Nucleus accumbens (tissue), 56 donors: ENCODE measurements at places on chromosomes 5 and 9.

DNA sequence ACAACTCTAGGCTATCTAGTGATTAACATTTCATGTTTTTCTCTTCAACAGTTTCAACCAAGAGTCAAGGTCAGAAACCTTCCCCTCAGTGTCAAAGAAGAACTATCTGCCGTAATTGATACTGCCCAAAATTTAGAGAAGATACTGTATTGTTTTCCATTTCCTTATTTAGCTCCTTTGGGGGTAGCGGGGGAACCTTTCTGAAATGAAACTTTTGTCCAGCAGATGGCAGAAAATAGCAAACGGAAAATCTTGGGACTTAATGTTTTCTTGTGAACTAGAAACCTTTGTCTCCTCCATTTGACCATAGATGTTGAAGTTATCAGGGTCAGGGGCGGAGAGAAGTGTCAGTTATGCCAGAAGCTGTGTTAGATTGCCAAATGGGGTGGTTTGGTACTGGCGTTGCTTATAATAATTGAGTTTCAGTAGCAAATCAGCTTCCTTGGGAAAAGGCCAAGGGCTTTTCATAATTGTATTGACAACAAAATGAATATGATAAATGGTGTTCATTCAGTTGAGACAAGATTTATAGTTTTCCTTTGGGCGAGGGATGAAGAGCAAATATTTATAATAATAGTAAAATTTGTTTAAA lies 101.7 kb upstream of the TLX3 start:
- DNase-seq = no peak

GRCh38 chr5:139374909-139375308 lies 8.2 kb downstream of the SLC23A1 start:
- no peak for DNase-seq

- DNase-seq = no peak
Observed at GRCh38 chr5:63555874-63556273, 406.4 kb downstream of the HTR1A start.

- DNase-seq = no peak
Observed at GRCh38 chr5:124824637-124825158, 78.3 kb upstream of the ZNF608 start.

GRCh38 chr5:74020503-74020902 lies 394.5 kb downstream of the ARHGEF28 start:
- no peak for DNase-seq

GRCh38 chr5:78507531-78507930 lies 141.0 kb downstream of the LHFPL2 start:
- DNase-seq = no peak

DNA sequence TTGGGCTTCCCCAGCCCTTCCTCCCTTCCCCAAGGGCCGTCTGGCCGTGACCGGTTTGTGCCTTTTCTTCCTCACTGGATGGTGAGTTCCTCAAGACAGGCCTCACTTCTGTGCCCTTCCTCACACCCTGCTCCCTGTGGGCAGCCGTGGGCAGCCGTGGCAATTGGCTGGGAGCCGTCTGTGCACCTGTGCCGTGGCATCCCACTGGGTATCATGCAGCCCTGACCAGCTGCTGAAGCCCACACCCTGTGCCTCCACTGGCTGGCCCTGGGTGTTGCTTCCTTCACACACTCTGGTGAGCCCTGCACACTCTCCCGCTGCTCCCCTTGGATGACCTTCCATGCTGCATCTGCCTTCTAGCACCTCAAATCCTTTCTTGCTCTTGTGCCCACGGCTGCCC lies 100.2 kb downstream of the COL5A1 start:
- DNase-seq = no peak

- DNase-seq = no peak
Observed at GRCh38 chr5:93993161-93993560, 251.8 kb upstream of the POU5F2 start.

GRCh38 chr9:76576344-76576743 lies 117.4 kb downstream of the GCNT1 start:
- no peak for DNase-seq

DNA sequence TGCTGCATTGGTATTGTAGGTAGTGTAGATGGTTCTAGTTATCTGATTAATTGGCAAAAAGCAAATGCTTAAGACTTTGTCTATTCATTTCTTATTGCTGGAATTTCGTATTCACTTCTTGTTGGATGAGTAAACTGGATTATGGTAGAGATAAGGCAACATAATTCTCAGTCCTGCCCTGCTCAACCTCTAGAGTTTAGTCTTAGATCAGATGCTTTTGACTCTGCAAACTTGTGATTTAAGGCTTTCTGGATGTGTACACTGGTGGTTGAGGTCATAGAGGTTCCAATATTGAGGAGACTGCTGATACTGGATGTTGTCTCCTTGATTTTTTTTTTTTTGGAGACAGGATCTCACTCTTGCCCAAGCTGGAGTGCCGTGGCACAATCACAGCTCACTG lies 35.0 kb downstream of the KIF2A start:
- DNase-seq = no peak

GRCh38 chr5:61245936-61246335 lies 83.7 kb upstream of the SMIM15 start:
- no peak for DNase-seq

GRCh38 chr5:568061-568781 lies 43.9 kb upstream of the CEP72 start:
- no peak for DNase-seq

DNA sequence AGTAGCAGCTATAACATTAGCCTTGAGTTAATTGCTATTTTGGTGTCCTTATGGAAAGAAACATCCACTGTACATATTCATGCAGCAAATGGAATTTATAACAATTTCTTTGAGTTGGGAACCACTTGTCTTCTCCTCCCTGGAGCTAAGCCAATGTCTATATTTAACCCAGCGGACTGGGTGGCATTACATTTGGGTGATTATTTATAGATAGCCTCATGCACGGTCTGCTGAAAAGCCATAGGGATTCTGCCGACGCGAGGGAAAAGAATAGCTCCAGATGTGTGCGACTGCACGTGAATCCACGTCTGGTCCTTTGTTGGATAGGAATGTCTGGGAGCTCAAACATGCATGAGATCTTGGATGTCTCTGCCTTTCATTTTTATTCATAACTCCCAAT lies 157.5 kb upstream of the BRINP1 start:
- no peak for DNase-seq

DNA sequence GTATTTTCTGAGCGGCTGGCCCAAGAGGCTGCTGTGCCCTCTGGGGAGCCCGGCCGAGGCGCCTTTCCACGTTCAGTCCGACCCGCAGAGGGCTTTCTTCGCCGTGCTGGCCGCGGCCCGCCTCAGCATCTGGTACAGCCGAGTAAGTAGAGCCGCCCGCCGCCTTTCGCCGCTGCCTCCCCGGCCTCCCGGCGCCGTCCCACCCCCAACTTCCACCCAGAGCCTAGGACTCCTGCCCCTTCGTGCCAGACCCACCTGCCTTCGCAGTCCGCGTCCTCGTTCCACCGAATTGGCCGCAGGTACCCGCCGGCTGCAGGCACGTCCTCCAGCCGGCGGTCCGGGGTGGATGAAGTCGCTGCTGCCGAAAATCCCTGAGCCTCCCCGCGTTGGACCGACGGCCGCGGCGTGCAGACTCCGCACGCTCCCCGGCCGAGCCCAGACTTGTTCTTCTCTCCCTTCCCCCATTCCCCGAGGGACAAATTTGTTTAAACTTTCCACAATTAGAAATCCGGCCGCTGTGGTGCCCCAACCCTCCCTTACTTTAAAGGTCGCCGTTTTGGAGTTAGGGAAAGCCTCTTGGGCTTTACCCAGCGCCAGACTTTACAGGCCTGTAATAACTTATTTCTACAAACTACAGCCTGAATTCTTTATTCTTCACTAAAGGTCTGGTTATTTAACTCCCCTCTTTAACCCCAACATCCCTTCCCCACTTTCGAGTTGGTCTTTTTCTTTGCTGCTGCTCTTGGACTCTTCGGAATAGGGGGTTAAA lies 589 bp downstream of the RIC1 start:
- peak; percentile 43 for DNase-seq

DNA sequence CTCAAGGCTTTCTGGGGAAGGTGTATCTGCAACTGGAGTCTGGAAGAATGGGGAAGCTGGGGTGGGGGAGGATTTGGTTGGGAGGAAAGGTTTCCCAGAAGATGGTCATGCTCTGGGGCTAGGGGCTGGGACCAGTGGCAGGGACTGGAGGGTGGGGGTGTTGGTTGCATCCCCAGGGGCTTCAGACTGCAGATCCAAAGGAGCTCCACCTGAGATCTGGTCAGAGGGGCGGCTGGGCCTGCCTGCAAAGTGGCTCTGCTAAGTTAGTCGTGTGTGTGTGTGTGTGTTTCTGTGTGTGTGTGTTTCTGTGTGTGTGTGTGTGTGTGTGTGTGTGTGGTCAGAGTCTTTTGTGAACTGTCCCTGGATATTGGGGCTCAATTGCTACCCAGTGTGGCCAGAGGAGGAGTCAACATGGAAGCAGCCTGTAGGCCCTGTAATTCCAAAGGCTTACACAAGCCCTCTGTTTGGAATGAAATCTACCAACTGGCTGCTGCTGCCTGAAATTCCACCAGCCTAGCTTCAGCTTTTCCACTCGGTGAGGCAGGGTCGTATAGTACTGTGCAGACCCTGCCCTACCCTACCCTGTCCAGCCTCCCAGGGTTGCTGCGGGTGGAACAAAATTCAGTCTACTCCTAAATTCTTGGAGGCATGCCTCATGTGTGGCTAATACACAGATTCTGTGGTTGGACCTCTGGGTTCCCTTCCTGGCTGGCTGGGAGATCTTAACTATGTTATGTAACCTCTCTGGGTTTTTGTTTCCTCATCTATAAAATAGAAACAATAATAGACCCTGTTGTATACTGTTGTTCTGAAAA lies 12.5 kb upstream of the SYNPO start:
- no peak for DNase-seq

DNA sequence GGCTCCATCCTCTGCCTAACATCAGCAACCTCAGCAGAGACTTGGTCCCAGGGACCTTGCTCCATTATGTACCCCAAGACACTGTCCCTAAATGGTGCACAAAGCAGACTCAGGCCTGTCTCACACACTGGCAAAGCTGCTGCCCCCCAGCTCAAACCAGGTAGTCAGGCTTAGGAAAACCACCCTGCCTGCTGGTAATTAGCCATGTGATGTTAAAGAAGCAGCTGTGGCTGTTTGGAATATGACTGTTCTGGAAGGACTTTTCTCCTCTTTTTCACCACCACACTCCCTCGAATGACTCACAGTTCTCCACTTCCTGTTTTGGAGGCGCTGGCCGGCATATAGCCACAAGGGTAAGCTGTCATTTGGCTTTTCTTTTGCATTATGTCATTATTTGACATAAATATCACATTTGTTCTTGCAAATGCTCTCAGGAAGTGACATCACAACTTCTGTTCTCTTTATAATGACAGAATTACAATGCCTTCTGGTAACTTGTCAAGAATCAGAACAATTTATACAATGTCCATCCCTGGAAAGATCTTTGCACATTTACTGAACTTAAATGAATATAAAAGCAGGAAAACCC lies 113.9 kb downstream of the SUSD1 start:
- DNase-seq = no peak

- DNase-seq = no peak
Observed at GRCh38 chr5:132354381-132355139, 14.9 kb upstream of the SLC22A5 start.

DNA sequence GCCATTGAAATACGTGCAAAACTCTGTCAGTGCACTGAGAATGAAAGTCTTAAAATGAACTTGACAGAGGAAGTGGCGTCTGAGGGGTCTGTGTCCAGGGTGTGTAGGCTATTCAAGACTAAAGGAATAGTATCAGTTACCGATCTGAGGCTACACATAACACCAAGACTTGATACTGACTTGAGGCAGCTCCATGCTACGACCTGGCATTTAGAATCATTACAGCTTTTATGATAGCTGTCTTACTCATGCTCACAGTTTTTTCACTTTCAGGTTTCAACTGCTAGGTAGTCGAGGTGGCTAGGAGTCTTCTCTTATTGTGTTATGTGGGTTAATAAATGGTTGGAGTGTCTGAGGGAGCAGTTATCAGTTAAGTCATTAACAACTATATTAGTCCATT lies 92.8 kb upstream of the SLCO6A1 start:
- no peak for DNase-seq

GRCh38 chr5:54171645-54172384 lies 138.6 kb downstream of the ARL15 start:
- DNase-seq = no peak

DNA sequence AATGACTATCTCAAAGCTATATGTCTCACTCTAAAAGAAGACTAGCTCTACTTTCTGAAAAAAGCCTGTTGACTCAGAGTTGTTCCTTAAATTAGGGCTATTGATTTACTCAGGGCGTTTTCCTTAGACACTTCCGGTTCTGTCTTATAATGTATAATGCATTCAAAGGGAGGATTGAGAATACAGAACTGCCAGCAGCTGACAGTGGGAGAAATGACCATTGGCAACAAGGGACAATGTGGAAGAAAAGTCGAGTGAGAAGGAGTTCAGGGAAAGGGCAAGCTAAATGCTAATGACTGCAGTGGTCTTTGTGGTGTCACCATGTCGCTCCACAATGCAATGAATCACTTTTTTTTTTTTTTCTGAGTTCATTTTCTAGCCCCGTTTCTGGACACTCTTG lies 65.7 kb upstream of the ANKH start:
- no peak for DNase-seq

DNA sequence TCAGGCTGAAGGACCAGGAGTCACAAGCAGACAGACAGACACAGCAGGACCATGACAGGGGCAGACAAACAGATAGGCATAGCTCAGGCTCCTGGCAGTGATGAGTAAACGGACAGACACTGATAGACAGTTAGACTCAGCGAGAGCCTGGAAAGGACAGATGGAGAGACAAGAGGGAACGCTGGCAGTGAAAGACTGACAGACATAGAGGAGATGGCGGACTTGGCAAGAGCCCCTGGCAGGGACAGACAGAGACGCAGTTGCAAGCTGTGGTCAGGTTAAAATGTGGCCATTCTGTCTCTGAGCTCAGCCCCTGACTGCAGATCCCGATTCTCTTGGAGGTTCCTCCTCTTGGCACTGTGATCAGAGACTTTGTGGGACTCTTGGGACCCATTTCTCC lies 13.6 kb downstream of the CSF2 start:
- DNase-seq = no peak

DNA sequence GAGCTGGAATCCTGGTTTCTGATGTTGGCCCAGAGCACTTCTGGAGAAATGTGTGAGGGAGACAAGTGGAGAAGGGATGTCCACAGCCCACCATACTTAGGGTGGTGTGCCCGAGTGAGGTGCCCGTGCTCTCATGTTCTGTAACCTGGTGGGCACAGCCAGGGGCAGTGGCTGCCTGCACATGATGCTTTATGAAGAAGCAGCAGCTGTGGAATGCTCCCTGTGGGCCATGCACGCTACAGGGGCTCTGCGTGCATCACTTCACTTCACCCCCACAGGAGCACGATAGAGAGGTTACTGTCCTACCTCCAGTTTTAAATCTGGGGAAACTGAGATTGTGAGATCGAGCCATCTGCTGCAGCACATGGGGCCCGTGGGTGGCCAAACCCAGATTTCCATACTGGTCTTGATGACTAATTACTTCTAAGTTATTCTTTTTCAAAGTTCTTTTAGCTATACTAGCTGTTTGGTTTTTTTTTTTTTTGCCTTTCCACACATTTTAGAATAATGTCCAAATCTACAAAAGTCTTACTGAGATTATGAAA lies 441.6 kb downstream of the GADD45G start:
- no peak for DNase-seq

- no peak for DNase-seq
Observed at GRCh38 chr5:142795251-142795650, 25.1 kb downstream of the ARHGAP26 start.

- DNase-seq = no peak
Observed at GRCh38 chr5:9365512-9365911, 180.4 kb downstream of the SEMA5A start.
